ENCODE measurements at places on chromosomes 2 and 18.

DNA sequence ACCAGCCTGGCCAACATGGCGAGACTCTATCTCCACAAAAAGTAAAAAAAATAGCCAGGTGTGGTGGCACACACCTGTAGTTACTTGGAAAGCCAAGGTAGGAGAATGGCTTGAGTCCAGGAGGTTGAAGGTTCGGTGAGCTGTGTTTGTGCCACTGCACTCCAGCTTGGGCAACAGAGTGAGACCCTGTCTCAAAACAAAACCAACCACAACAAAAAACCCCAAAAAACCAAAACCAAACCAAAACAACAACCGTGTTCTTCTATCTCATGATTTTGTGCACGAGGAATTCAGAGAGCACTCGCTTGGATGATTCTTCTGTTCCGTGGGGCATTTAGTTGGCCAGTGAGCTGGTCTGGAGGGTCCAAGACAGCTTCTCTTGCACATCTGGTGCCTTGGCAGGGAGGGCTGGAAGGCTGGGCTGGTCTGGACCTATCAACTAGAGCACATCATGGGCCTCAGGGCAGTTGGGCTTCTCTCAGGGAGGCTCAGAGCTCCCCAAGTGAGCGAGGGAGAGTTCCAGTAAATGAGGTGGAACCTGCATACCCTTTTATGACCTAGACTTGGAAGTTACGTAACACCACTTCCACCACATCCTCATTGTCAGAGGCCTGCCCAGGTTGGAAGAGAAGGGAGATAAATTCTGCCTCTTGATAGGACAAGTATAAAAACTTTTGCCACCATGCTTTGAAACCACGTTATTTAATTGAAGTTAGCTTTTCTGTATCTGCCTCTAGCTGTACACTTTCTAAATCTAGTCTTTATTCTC is 25.2 kb downstream of the SIX2 start:
- DNase-seq, result no peak

- no peak for DNase-seq
These were observed 20.3 kb downstream of the AGAP1 start for GRCh38 chr2:235513984-235514626.

DNA sequence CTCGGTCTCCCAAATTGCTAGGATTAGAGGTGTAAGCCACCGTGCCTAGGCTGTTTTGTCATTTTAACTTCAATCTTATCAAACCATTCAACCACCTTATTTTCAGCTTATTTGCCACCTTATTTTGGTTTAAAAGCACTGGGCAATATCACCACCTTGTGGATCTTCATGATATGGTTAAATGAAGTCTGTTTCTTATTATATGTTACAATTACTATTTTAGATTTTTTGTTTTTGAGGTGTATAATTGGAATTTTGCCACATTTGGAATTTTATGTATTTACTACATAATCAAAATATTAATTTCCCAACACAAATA is 43.8 kb upstream of the SCN9A start:
- DNase-seq, result no peak

DNA sequence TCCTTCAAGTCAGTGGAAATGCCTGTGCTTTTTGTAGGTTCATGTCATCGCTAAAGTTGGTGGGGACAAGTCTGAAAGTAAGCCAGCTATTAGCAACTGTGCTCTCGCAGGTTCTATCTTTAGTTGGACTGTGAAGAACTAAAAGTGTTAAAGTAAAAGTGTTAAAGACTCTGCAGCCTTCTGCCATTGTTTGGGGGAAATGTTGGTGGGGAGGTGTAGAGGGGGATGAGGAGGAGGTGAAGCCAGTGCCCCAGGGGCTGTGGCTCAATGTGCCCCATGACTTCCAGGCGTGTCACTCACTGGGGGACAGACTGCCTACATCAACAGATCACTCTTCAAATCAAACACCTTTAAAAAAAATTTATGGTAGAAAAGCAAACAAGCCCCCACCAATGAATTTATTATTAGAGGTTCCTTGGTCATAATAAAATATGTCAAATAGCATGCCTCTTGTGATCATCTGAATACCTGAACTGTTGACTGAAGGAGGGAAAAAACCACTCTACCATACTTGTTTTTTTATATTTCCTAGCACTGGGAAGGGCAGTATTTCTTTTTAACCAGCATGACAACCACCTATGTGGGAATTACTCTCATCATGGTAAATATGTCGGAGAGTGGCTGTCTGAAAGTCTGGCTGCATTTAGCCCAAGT is 19.3 kb downstream of the TGFA start:
- DNase-seq, result no peak

- no peak for DNase-seq
These were observed 16.4 kb upstream of the TMEM247 start for GRCh38 chr2:46462936-46463335.

GRCh38 chr2:212709280-212709679 is 170.7 kb upstream of the ERBB4 start:
- no peak for DNase-seq

GRCh38 chr2:38659115-38659514 is 6.8 kb upstream of the GALM start:
- DNase-seq, result no peak

GRCh38 chr2:61017556-61018317 is at the start of the genes PEX13 and PUS10:
PEX13 (plus strand) TSS chr2:61017720; CDS start chr2:61017760, 40 bp downstream.
PUS10 (minus strand) TSS chr2:61018255; CDS start chr2:61011890, 6,365 bp downstream.
- DNase-seq, result peak; percentile 63

- DNase-seq, result no peak
These were observed 174.5 kb upstream of the MYT1L start for GRCh38 chr2:2505604-2506003.

- DNase-seq, result no peak
These were observed 541.7 kb upstream of the MEX3C start for GRCh38 chr18:51739044-51739666.

GRCh38 chr2:171798156-171798820 is 95.8 kb downstream of the SLC25A12 start:
- no peak for DNase-seq

GRCh38 chr2:127410871-127411652 is 7.2 kb upstream of the PROC start:
- DNase-seq, result no peak

DNA sequence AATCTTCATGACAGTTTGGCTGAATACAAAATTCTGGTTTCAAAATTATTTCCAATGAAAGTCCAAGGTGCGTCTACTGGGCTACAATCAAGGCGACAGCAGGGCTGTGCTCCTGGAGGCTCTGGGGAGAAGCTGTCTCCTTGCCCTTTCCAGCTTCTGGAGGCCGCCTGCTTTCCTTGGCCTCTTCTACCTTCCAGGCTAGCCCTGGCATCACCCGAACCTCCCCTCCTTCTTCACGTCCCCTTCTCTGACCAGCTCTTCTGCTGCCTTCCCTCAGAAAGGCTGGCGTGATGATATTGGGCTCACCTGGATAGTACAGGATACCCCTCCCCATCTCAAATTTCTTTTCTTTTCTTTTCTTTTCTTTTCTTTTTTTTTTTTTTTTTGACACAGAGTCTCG is 115.5 kb downstream of the KCNF1 start:
- DNase-seq, result no peak

DNA sequence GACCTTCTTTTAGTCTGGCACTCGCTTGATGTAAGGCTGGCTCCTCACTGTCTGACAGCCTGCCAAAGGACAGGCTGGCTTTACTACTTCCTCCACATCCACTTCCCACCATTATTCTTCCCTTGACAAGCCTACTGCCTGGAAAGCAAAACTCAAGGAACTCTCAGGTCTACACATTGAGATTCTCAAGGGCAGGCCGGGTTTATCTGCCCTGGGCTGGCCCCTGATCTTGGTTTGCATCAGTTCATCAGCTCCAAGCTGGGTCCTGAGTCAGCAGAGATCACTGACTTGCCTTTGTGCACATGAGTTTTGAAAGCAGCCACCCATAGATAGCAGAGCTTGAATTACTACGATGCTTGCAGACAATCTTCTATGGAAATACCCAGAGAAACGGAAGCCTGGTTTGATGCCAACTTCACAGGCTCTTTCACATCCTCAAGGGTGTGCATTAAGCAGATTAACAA is 53.9 kb downstream of the KCTD18 start:
- DNase-seq, result peak; percentile 12

- no peak for DNase-seq
These were observed 2.0 kb downstream of the CDC42EP3 start for GRCh38 chr2:37669446-37669845.

DNA sequence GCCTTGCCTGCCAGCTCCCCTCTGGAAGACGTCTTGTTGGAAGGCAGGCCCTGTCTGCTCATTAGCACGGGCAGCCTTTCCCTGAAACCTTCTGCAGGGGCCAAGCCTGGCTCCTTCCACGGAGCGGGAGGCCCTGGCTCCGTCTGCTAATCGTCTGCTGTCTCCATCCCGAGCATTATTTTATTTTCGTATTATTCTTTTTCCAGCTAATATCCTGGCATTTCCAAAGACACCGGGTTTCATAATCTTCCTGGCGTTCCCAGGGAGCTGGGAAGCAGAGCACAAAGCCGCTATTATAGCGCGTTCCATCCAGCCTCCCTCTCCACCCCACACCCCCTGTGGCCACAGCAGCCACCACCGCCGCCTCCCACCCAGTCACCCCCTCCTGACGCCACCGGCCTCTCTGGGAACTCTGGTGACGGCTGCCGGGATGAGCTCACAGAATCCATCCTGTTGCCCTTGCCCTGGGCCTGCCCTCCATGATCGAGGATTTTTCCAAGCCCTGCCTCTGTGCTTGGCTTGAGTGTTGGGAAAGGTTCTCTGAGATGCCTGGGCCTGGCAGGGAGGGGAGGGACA is 125.5 kb downstream of the DYSF start:
- DNase-seq, result no peak

DNA sequence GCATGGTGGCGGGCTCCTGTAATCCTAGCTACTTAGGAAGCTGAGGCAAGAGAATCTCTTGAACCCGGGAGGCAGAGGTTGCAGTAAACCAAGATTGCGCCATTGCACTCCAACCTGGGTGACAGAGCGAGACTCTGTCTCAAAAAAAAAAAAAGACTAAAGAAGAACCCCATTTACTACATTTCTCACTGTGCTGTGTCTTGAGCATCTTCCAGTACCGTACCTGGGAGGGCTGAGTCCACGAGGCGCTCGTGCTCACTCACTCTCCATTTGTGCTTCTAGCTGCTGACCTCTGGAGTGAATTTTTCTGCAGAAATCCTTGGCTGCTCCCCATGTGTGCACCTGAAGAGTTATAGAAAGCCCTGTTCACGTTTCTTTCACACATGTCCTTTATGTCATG is 204.8 kb downstream of the LDLRAD4 start:
- DNase-seq, result no peak

DNA sequence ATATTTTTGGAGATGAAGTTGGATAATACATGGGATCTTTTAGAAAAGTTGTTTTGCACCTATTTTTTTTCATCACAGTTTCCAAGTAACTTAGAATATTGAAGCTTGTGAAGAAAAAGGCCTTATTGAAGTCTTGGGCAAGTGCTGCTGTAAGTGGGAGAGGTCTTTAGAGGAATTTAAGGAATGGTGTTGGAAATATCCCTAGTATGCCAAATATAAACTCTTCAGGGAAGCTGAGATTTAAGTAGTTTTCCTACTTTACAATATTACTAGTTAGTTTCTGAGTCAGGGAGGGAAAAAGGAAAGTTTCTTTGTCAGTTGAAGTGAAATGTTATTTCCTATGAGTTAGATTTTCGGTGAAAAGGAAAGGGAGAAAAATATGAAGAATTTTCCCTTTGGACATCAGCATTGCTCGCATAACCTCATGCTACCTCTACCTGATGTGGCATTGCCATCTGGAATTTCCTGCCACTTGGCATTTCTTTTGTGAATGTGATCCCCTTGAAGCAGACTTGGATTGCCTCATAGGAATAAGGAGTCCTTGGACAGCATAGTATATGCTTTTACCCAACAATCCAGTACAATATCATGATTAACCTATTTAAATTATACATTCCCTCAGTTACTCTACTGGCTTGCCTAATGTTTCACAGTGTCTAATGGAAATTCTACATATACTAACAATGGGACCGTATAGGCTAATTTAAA is 12.1 kb downstream of the PLEKHH2 start:
- DNase-seq, result no peak

DNA sequence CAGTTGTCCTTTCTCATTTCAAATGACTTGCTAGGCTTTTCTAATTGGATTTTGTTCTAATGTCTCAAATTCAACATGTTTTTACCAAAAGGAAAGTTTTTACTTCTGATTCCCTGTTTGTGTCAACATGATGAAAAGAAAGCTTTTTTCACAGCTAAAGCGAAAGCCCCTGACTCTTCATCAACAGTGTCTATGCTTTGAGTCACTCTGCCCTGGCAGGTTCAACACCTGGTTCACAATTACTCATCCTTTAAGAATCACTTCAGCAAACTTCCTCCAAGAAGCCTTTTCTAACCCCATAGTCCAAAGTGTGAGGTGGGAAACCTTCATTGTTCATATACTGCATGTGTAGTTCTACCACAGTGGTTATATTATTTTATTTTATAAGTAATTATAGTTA is 7.6 kb upstream of the DSG2 start:
- DNase-seq, result no peak

GRCh38 chr2:171169839-171170238 is 9.1 kb upstream of the TLK1 start:
- no peak for DNase-seq

DNA sequence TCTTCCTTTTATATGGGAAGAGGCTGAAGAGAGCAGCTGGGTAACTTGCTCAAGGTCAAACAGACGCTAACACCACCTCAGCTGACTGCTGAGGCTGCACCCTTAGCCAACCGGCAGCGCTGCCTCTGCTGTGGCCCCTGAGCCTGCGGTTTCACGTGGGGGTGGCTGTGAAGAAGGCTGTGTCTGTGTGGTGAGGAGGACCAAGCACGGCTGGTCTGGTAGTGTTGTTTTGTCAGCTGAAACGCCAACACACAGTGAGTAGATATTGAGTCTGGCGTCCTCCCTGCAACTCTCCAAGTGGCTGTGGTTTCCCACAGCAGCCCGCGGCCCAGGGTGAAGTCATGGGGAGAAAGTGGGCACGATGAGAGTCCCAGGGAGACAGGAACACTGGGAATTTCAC is 69.6 kb downstream of the THNSL2 start:
- no peak for DNase-seq

GRCh38 chr18:59954755-59955156 is 55.0 kb downstream of the PMAIP1 start:
- DNase-seq, result no peak

DNA sequence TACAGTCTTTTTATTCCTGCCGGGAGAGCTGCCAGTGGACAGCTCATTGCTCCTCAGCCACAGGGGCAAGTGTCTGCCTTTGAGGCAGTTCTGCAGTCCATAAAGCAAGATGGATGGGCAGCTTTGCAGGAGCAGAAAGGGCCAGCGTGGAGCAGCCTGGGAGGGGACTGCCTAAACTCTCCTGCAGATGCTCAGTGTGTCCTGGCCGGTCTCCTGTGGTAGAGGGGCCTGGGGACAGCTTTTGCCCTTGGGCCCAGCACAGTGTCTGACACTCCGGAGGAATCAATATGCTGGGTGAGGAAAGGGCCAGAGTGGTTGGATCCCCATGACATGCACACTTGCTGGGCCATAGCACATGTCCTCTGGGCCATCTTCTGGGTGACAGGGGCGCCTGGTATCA is 65.7 kb upstream of the DAPL1 start:
- no peak for DNase-seq

- DNase-seq, result no peak
These were observed 254.6 kb upstream of the KCNJ3 start for GRCh38 chr2:154443919-154444318.

- no peak for DNase-seq
These were observed 727 bp upstream of the TTLL4 start for GRCh38 chr2:218709908-218710307.
